ENCODE measurements at places on chromosomes 5 and 9.
A peak's percentile ranks its signal among the peaks of the same experiment; 100 is the strongest.

GRCh38 chr5:150622157-150622556, 18.3 kb upstream of the SYNPO start:
- no peak for DNase-seq

- no peak for DNase-seq
Observed at GRCh38 chr5:139552893-139553575, 8.1 kb upstream of the UBE2D2 start.

- no peak for DNase-seq
Observed at GRCh38 chr5:90408571-90409317, 812 bp downstream of the CETN3 start.

DNA sequence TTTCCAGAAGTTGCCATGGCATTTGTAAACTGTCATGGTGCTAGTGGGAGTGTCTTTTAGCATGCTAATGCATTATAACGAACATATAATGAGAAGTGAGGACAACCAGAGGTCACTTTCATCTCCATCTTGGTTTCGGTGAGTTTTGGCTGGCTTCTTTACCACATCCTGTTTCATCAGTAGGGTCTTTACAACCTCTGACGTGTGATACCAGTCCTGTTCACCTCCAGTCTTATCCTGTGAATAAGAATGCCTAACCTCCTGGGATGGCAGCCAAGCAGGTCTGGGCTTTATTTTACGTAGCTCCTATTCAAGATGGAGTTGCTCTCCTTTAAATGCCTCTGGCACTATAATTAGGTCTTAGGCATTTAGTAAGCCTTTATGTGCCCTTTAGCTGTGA, 20.4 kb upstream of the RFK start:
- DNase-seq, result no peak

- no peak for DNase-seq
Observed at GRCh38 chr9:126608551-126608950, 5.2 kb upstream of the LMX1B start.

DNA sequence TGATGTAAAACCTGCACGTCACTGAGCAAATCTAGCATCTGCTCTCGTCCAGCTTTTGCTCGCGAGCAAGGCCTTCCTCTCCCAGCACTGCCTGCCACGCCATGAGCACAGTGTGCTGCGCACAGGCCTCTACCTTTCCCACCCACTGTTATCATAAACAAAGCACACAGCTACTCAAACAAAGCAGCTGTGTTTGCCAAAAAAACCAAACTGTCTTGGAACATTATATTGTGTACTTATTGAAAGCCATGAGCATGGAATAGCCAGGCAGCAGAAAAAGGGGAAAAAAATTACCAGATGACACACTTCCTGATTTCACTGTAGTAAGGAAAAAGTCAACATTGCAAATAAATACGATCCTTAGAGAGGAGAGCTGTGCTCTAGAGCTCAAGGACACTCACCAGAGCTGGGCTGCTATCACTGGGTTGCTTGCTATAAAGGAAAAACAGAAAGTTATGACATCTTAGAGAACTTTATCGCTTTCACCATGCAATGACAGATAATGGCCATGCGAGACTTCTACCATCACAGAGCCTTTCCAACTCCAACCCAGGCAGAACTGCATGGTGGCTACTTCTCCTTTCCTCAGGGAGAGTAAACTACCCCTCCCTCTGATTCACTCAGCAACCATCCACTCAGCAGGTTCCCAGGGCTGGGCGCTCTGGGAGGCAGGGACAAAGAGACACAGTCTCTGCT, 69.6 kb downstream of the EPB41L4B start:
- no peak for DNase-seq

GRCh38 chr5:108749128-108749861, 1.6 kb downstream of the FER start:
- DNase-seq, result peak; percentile 31

DNA sequence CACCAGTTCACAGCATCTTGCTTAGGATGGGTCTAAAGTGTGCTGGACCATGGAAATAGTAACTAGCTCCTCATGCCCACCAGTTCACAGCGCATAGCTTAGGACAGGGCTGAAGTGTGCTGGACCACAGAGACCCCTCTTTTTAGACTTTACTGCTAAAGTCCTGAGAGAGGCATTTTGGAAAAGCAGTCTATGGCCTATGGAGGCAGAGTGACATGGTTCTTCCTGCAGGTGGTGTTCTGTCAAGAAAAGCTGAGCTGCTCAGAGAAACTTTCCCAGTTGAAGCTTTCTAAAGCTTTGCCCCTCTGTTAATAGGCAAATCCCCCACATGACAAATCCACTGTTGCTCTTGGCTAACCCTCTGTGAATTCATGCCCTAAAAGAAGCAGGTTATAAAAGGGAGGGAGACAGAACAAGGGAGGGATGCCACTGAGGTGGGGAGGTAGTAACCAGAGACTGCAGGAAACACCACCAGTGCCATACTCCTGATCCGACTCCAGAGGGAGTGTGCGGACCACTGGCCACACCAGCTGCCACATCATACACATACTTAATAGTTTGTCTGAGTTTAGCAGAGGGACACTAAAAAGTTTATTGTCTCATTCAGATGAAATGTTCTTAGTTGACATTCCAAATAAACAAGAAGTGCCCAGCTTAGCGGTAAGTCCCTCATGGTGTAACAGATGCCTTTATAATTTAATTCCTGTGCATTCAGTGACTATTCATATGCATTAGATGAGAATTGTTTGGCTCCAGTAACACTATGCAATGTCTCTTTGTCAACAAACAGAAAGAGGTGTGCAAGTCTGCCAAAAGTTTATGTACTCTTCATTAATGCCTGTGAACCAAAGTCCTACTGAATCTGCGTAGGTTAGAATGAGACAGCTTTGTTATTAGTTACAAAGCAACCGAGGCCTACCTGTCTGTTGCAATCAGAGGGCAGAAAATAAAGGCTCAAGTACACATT, 236.2 kb upstream of the NFIL3 start:
- DNase-seq, result no peak

GRCh38 chr5:135010502-135011354, 23.3 kb downstream of the PITX1 start:
- no peak for DNase-seq

GRCh38 chr5:155303120-155303519, 289.6 kb downstream of the KIF4B start:
- no peak for DNase-seq

GRCh38 chr9:129321286-129322021, 143.4 kb upstream of the IER5L start:
- no peak for DNase-seq

GRCh38 chr9:5448461-5449435, 1.6 kb upstream of the CD274 start:
- no peak for DNase-seq

DNA sequence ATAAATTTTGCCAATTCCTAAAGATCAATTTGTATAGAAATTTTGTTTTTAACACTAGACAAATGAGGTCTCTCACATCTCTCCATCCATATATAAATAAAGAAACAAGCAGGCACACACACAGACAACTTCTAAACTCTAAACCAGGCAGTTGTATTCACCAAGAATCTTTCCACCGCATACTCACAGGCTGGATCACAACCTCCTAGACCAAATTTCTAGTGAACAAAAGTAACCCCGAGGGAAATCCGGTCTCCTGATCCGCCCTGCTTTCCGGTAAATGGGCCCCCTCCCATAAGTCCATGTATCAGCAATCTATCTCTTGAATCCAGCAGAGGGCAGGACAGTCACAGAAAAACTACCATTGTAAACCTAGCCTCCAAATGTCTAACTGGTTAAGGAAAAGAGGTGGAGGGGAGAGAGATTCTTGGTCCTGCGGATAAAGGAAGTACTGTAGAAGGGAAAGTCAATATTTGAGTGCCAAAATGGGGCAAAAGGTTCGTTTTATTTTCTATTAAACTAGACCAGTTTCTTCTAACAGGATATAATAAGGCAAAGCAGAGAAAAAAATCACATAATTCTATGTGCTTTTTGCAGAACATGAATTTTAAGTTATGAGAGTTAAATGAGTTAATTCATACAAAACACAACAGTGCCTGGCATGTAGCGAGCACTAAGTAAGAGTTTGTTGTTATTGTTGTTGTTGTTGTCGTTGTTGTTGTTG, 4.8 kb upstream of the SMU1 start:
- DNase-seq, result peak; percentile 49

DNA sequence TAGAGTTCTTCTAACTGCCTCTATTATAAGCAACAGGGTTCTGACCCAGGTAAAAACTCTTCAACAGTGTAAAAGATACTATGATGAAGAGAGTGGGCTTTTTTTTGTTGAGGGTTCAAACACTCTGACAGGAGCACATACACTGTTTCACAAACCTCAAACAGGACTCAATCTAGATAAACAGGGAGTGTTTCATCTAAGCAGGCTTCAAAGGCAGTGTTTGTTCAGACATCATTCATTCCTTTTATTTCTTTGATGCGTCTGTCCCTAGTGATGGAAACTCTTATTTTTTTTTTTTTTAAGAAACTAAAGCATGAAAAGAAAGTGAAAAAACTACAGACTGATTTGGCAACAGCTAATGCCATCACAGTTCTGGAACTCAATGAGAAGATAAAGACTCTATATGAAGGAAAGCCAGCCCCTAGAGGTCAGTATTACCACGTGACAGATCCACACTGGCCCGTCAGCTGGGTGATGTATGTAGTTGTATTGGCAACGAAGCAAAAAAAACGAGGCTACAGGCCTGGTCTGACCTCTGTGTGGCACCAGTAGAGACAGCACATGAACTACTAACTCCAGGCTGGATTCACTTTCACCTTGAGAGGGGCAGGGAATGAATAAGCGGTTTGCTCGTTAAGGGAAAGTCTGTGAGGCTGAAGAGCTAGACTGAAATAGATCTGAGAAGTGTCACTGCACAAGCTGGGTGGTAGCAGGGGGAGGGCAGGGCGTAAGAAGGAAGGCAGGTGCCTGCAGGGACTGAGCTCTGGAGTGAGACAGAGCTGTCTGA, 172.2 kb downstream of the CCDC192 start:
- DNase-seq, result no peak

DNA sequence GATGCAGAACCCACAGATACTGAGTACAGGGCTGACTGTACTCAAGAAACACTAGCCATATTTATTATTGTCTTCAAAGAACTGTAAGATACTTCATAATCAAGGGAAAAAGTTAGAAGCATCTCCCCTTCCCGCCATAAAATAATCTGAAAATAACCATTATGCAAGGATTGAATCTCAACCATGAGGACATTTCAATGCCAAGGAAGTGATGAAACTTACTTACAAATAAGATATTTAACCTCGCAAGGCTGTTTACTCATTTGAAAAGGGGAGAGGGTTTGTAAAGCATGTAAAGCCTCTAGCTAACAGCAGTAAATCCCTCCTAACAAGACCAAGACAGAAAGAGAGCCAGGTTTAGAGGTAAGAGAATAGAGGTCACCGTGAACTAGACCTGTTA, 6.3 kb downstream of the MYO10 start:
- no peak for DNase-seq

GRCh38 chr5:83708170-83708569, 12.5 kb downstream of the HAPLN1 start:
- DNase-seq, result no peak

- no peak for DNase-seq
Observed at GRCh38 chr5:158820891-158821290, 278.8 kb downstream of the EBF1 start.

DNA sequence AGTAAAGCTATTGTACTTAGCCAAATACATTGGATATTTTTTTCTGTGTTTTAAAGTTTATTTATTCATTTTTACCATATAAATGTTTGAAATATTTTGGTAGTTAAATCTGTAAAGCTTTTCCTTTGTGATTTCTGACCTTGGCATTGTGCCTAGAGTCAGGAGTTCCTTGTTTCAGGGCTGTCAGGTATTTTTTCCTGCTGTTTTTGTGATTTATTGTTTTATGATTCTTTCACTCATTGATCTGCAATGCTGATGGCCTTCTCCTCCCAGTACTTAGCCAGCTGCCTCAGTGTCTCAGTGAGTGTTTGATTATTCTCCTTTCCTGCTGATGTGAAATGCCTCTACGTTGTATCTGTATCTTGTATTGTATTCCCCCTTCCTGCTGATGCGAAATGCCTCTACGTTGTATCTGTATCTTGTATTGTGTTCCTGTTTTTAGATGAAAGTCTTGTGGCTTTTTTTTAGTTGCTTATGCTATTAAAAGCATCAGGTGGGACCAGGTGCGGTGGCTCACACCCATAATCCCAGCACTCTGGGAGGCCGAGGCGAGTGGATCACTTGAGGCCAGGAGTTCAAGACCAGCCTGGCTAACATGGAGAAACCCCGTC, 61.0 kb downstream of the EHMT1 start:
- DNase-seq, result no peak

DNA sequence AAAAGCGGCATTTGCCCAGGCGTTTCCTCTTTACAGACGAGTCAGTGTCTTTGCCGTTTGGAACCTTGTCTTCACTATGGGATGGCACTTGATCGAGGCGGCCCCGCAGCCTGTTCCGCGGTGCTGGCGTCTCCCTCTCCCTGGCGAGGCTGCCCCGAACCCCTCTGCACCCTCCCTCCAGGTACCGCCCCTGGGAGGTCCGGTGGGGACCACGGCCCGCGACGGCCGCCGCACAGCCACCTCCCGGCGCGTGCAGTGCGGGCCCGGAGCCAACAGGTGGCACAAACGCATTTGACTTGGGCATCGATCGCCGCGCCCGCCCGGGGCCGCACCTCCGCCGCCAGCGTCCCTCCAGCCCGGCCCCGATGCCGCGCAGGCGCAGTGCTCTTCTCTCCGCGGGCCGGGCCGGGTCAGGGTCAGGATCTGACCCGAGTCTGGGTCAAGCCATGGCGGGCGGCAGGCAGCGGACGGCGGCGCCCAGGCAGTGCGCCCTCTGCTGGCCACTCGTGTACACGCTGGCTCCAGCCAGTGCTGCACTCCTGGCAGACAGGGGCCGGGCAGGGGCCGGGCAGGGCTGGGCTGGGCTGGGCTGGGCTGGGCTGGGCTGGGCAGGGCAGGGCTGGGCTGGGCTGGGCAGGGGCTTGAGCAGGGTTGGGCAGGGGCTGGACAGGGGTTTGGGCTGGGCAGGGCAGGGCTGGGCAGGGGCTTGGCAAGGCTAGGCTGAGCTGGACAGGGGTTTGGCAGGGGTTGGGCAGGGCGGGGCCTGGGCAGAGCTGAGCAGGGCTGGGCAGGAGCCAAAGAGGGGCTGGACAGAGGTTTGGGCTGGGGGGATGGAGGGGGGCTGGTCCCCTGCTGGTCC, 155.8 kb upstream of the IRX4 start:
- no peak for DNase-seq

- DNase-seq, result peak; percentile 31
Observed at GRCh38 chr5:172361566-172362238, 78.1 kb upstream of the UBTD2 start.

- DNase-seq, result no peak
Observed at GRCh38 chr9:97577051-97577450, 56.1 kb downstream of the TSTD2 start.

DNA sequence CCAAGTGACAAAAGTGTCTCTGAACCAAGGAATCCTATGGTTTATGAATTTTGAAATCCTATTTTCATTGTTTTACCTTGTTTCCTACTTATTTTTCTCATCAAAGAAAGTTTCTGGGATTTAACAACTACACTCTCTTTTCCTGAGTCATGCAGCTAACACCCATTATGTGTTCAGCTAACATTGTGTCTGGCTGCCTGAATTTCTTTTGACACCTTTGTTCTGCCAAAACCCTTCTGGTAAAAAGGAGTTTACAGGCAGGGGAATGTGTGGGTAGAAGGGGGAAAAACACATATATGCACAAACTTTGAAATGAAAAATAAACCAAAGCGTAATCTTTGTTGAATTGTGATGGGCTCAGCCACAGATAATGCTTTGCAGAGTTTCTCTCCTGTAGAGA, 146.2 kb downstream of the COX7C start:
- DNase-seq, result no peak

Measured in thoracic aorta (tissue), 2 donors.